ENCODE measurements at places on chromosomes 2 and 18.
A peak's percentile ranks its signal among the peaks of the same experiment; 100 is the strongest.

- DNase-seq: no peak
Measured at GRCh38 chr18:76467371-76468190, 27.5 kb downstream of the ZNF516 start.

DNA sequence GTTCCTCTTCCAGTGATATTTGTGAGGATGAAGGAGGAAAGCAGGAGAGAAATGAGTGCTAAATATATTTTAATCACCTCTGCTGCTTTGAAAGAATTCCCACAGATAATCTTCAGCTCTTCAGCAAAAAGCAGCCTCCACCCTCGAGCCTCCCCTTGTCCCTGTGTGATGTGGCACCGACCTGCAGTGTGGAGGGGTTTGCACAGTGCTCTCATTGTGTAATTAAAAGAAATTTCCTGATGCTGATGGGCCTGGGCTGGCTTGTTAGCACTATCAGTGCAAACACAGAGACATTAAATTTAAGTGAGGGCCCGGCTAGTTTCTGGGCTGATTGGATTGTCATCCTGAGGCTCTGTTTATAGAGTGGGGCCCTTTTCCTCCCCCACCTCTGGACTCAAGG lies 53.4 kb downstream of the KIF5C start:
- DNase-seq: no peak

- DNase-seq: no peak
Measured at GRCh38 chr2:205816268-205816667, 134.0 kb downstream of the NRP2 start.

DNA sequence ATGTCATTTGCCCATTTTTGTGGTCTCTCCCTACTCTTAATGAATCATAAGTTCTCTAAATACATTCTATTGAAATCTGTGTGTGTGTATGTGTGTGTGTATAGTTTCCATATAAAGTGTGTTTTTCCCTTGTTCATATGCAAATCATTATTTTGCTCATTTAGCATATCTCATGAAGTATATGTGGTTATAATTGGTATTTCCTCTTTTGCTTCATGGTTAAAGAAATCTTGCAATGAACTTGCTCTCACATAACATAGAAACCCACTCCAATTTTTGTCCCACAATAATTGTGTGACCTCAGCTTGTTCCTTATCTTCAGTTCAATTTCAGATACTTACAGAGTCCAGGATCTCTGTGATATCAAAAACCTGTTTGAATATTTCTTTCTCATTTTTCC lies 1.2 kb downstream of the CPO start:
- DNase-seq: no peak

DNA sequence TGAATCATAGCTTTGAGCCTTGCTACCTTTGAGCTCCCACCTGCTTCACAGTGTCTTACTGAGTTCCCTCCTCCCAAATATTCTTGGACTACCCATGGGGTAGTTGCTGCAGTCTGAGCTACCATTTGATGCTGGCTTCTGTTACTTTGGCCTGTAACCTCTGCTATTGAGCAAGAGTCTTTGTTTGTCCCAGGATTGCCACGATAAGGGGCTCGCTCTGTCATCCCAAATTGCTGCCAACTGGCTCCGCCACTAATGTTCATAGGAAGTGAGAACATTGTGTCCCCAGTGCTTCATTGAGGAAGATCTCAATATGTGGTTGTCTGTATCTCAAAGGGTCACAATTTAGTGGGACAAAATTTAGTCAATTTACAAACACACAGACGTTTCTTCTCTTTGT lies 103.8 kb downstream of the TRIM43 start:
- no peak for DNase-seq

- DNase-seq: no peak
Measured at GRCh38 chr2:216683846-216684245, 11.5 kb downstream of the IGFBP5 start.

- peak; percentile 24 for DNase-seq
Measured at GRCh38 chr2:164910101-164910899, 45.0 kb downstream of the SLC38A11 start.

DNA sequence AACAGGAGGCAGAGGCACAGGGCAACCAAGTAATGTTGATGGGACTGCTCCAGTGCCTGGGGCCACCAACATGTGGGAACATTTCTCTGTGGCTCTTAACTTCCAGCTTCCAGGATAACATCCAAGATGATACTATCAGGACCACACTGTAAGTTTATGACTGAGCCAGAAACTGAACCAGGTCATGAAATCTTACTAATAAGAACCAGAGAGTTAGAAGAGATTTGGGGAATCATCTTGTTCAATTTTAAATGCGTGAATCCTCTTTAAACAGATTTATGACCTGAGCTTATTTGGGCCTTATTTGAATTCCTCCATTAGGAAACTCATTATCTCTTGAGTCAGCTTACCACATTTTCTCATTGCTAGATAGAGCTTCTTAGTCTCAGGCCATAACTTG lies 45.0 kb downstream of the MAP2 start:
- no peak for DNase-seq

DNA sequence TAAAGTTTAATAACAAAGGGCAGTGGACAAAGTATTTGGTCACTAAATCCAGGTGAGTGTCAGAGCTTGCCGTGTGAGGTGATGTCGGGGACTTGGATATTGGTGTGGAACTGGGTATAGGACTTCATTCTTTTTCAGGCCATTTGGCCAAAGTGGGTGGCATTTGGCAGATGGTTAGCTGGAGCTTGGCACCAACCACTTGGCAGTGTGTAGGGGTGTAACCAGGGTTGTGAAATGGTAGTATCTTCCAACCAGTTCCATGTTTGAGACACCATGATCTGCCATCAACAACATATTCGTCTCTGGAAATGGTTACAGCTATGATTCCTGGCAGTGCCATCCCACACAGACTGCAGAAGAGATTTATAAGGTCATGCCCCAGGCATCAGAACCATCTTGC lies 113.9 kb downstream of the CCDC85A start:
- no peak for DNase-seq

GRCh38 chr2:68839260-68839833 lies 31.9 kb downstream of the BMP10 start:
- peak; percentile 27 for DNase-seq

GRCh38 chr18:46488471-46489213 lies 168.4 kb downstream of the LOXHD1 start:
- DNase-seq: no peak

- peak; percentile 25 for DNase-seq
Measured at GRCh38 chr18:45850021-45850420, 24.5 kb downstream of the SIGLEC15 start.

- no peak for DNase-seq
Measured at GRCh38 chr2:60742419-60742818, 13.6 kb upstream of the PAPOLG start.

- DNase-seq: peak; percentile 53
Measured at GRCh38 chr18:37385846-37386778, 179.5 kb downstream of the CELF4 start.

- no peak for DNase-seq
Measured at GRCh38 chr2:11478899-11479605, 13.1 kb upstream of the E2F6 start.

DNA sequence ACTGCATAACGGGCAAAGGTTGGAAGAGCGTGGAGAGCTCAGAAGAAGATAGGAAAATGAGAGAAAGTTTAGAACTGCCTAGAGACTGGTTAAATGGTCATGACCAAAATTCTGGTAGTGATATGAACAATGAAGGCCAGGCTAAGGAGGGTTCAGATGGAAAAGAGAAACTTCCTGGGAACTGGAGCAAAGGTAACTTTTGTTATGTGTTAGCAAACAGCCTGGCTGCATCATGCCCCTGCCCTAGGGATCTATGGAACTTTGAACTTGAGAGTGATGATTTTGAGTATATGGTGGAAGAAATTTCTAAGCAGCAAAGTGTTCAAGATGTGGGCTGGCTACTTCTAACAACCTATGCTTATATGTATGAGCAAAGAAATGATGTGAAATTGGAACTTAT lies 44.4 kb upstream of the SPATS2L start:
- DNase-seq: no peak

GRCh38 chr2:168490015-168490874 lies 34.2 kb downstream of the CERS6 start:
- DNase-seq: no peak

- DNase-seq: no peak
Measured at GRCh38 chr2:146979746-146980145, 865.1 kb upstream of the ACVR2A start.

Data from HEK293T (cell line).